ENCODE measurements at places on chromosomes 6 and 20.

GRCh38 chr6:86251106-86251505 is 608.4 kb upstream of the SYNCRIP start:
- no peak for DNase-seq

DNA sequence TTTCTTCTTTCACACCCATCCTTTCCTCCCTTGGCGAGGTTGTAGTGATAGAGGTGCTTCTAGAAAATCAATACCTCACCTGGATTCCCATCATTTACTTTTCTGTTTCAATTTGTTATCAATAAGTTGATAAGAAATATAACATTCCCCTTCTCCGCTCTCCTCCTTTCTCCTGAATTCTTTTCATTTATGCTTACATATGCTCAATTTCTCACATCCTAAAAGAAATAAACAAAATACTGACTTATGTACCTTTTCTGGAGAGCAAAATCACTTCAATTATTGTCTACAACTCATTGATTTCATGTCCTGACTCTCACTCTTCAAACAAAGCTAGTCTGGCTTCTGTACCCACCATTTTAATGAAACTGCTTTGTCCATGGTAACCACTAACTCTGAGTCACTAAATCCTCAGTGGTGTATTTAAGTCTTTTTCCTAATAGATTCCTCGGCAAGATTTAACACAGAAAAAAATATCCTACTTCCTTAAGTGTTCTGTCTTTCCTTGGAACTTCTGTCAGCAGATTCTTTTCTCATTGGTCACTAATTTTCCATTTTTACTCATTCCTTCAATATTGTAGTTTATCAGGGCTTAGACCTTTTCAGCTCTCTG is 289.6 kb downstream of the RFPL4B start:
- no peak for DNase-seq

GRCh38 chr6:44496665-44497369 is 109.3 kb downstream of the CDC5L start:
- DNase-seq: no peak

- no peak for DNase-seq
Observed at GRCh38 chr6:35184580-35185301, 29.0 kb upstream of the SCUBE3 start.

DNA sequence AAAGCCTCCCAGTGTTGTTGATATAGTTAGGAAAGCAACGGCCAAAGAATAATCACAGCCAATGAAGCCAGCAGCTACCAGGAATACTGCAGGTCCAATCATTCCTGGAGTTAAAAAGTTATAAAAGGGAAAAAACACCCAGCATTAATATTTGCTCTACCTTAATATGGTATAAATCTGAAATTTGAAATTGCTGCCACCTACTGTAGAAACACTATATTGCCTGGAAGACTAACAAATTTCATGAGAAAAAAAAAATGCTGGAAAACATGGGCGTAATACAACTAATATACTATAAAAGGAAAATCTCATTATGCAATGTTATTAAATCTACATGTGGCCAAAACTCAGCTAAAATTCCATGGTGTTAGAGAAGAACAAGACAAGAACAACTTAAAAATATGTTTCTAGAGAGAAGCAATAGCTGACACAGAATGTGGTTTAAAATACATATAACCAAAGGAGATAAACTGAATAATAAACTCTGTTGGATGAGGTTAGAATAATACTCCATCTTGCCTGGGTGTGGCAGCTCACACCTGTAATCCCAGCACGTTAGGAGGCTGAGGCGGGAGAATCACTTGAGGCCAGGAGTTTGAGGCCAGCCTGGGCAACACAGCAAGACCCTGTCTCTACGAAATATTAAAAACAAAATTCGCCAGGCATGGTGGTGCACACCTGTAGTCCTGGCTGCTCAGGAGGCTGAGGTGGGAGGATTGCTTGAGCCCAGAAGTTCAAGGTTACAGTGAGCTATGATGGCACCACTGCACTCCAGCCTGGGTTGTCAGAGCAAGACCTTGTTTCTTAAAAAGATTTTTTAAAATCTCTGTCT is 43.1 kb downstream of the SLC17A5 start:
- no peak for DNase-seq

GRCh38 chr20:37314617-37315016 is 25.2 kb downstream of the MANBAL start:
- no peak for DNase-seq

- DNase-seq: no peak
Observed at GRCh38 chr20:19673575-19673974, 84.5 kb upstream of the RIN2 start.

DNA sequence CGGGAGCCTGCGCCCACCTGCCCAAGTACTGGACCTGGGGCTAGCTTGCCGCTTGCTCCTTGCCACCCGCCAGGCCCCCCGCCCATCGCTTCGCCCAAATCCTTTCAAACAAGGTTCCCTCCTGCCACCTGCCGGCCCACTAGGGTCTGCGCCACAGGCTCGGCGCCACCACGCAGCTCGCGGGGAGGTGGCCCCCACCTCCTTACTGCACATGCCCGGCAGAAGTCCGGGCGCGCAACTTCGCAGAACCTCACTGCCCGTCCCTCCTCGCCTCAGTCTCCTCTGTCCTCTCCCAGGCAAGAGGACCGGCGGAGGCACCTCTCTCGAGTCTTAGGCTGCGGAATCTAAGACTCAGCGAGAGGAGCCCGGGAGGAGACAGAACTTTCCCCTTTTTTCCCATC is 11.2 kb downstream of the GNAS-AS1 start:
- DNase-seq: peak; percentile 53

GRCh38 chr6:139204978-139205377 is 70.1 kb downstream of the HECA start:
- no peak for DNase-seq

- DNase-seq: no peak
Observed at GRCh38 chr6:111377558-111378120, 105.4 kb downstream of the REV3L start.

- DNase-seq: peak; percentile 28
Observed at GRCh38 chr20:44780226-44780625, 30.1 kb downstream of the RIMS4 start.

DNA sequence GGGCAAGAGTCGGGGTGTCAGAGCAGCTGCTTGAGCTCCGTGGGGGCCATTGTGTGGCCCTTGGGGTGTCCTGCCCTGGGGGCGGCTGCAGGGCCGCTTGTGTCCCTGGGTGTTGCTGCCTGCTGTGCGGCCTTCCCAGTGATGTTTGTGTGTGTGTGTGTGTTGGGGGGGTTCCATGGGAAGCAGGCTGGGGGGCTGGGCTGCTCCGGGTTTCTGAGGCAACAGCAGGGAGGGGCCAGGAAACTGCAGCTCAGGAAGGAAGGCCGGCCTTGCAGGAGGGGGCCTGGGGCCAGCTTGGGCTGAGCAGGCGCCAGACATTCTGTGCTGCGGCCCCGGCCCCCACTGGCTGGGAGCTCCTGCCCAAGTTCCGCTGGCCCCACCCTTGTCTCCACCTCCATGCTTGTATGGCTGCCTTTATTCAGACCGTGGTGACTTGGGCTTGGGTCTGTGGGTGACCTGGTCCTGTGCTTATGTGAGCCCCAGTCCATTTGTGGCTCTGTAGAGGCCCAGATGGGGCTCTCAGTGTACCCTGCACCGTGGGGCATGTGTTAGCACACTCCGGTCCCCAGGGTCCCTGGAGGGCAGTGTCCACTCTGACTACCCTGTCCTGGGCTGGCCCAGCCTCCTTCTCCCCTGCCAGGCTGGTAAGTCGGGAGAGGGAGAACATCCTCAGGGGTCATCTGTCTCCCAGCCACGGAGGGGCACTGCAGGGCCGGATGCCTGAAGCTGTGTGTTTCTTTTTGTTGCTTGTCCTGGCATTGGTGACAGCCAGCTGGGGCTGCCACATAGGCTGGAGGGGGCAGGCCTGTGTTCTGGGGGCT is 4.6 kb upstream of the SOX18 start:
- no peak for DNase-seq

- peak; percentile 52 for DNase-seq
Observed at GRCh38 chr20:856361-856775, 22.9 kb downstream of the FAM110A start.

DNA sequence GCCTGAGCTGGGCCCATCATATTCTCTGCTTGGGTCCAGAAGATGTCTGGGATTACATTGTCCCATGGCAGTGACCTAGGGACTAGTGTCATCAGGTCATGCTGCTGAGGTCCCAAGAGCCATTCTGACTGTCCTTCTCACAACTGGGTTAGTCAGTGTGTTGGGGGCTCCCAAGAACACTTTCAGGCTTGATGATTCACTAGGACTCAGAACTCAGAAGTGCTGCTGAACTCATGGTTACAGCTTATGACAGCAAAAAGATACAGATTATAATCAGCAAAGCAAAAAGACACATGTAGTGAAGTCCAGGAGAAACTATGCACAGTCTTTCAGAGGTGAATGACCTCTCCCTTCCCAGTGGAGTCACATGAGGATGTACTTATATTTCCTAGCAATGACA is 107.8 kb downstream of the SYNE1 start:
- DNase-seq: no peak

DNA sequence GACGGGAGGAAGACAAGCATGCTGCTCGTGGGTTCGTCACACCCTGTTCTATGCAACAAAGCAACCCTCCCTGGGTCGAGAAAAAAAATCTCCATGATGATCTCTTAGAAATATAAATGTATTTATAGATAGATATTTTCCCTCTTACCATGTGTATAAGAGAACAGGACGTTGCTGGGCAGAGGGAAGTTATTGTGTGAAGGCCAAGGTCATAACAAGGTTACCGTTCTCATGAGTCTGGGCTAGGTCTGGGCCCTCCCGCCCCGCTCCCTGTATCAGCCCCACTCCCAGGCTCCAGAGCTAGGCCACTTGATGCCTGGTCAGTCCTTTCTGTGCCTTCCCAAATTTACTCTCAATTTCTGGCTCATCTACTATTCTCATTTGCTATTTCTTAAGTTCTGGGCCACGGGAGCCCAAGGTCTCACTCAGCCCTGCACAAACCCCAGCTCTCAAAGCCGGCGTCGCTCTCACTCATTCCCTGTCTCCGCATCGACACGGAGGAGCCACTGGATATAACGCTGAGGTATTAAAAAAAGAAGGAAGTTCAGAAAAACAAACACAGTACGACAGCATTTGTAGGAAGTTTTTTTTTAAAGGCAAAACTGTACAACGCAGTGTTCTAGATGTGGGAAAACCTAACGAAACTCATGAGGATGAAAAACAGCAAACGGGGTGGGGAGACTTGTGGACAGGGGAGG is 96.8 kb downstream of the PSMG4 start:
- DNase-seq: no peak

GRCh38 chr6:28901831-28902230 is 22.0 kb downstream of the TRIM27 start:
- no peak for DNase-seq

GRCh38 chr20:9302091-9302462 is 212.3 kb upstream of the LAMP5 start:
- no peak for DNase-seq

DNA sequence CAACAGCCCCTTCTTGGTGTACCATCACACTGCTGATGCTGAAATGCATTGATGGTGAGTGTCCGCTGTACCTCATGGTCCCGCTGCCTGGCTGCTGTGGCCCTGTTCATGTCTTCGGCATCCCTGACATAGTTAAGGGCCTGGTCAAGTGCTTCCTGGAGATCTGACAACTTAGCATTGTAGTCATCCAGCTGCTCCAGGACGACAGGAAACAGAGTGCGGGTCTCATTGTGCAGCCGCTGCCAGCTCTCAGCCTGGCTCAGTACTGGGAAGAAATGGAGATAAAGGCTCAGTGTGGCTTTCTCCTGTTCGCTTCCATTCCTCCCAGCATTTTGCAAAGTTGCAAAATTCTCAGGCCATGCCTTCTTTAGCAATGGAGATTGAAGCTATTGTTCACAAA is 81.8 kb downstream of the LAMA4 start:
- DNase-seq: no peak

DNA sequence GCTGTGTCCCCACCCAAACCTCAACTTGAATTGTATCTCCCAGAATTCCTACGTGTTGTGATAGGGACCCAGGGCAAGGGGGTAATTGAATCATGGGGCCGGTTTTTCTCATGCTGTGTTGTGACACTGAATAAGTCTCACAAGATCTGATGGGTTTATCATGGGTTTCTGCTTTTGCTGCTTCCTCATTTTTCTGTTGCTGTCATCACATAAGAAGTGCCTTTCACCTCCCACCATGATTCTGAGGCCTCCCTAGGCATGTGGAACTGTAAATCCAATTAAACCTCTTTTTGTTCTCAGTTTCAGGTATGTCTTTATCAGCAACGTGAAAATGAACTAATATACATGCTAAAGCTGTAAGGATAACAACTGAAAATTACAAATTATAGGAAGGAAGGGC is 88.3 kb downstream of the CDYL start:
- DNase-seq: no peak

- no peak for DNase-seq
Observed at GRCh38 chr6:1479095-1479494, 89.7 kb downstream of the FOXF2 start.

GRCh38 chr6:40930045-40930444 is 109.0 kb downstream of the UNC5CL start:
- no peak for DNase-seq

DNA sequence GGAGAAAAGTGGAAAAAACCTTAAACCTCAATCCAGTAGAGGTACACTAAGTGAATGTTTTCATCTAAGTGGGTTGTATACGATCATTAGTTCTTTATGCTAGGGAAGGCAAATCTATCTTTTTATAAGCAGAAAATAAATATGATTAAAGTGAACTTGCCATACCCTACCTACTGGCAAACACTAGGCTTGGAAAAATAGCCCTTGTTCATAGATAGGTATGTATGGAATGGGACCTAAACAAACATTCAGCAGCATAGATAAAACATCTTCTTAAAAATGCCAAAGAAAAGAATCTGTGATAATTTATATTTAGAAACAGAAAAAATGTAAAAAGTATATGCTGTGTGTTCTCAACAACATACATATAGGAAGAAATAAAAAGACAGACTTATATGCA is 18.8 kb downstream of the REV3L start:
- no peak for DNase-seq

DNA sequence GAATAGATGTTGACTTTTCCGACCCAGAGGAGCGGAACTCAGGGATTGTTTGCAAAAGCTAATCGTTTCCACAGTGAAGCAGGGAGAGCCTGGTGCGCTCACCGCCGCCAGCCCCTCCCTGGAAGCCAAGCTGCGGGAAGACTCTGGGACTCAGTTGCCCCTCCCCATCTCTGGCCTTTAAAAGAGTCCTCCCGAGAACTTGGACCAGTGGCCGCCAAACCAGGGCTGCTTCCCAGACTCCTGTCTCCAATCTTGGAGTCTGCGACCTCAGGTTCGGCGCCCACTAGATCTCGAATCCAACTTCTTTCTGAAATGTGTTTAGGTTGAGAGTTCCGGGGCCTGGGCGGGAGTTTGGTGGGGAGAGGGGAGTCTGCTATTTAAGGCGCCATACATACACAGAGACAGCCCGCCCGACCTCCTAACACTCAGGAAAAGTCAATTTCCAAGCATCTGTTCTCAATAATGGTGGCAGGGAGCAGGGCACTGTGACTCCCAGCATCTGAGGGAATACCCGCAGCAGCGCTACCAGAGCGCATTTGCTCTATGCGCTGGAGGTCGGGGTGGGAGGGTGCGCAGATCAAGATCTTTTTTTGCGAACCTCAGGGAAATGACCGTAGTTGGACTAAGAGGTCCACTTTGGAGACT is 800 bp upstream of the GRIK2 start:
- DNase-seq: no peak

DNA sequence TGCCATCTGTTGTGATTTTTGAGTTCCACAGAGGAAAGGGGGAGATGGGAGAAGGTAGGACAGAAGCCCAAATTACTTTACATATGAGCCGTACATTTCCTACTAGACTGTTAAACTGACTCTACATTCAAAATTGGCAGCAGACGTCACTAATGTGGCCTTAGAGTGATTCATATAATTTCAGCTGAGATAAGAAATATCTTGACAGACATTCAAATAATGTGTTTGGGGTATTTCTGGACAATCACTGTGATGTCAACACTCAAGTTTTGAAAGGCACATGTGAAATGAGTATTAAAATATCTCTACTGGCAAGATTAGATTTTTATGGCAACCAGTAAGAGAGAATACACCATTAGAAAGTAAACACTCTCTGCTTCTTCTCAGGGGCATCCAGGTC is 104.0 kb downstream of the MTFR2 start:
- DNase-seq: no peak

Measured in stimulated activated CD4-positive, alpha-beta T cell treated with anti-CD3 and anti-CD28 coated beads, Interleukin-4, amount 100 ng/mL, for 24 hours (primary cell).